ENCODE measurements at places on chromosomes 12 and 14.

- no peak for DNase-seq
These were observed 261.7 kb downstream of the ERC1 start for GRCh38 chr12:1252758-1253157.

GRCh38 chr12:95859344-95859816, 628 bp downstream of the SNRPF start:
- DNase-seq: no peak

GRCh38 chr14:77470224-77470870, 12.5 kb downstream of the AHSA1 start:
- DNase-seq: no peak

DNA sequence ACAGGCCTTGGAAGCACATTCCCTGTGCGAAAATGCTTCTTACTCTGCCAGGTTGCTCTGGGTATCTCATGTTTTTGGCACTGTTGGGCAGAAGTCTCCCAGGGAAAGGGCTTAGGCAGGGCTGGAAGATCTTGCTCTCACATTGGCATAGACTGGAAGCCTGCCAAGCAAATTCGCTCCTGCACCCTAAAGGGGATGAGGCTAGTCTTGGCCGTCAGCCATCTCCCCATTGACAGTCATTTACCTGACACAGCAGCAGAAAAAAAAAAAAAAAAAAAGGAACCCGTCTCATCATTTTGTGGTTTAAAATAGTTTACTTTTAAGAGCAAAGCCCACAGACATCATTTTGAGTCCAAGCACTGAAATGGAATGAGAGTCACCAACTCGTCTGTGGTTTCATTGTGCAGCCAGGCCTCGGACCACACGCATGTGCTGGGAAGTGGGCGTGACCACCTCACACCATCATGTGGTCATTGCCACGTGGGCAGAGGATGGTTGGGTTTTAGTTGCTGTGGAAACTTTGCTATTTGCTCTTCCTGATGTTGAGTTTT, 84.8 kb downstream of the NRXN3 start:
- no peak for DNase-seq

DNA sequence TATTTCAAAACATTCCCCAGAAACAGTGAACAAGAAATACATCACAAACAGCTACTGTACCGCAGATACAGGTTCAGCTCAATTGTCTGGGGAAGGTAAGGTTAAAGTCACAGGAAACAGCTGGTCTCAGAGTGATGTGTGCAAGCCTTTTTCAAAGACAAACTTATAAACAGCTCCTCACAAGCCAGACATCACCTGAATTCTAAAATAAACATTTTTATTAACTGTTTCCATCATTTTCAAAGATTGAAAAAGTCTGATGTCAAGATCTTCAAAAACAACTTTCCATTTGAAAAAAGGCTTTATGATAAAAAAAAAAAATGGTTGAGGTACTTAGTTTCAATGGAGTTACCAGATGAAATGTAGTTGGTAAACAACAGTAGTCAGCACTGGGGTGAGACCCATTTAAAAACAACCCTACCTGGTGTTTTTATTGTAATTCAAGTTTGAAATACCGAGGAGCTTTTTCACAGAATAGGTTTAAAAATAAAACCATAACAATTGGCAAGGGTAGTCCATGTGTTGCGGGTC, 4.0 kb downstream of the BTG1 start:
- DNase-seq: no peak

GRCh38 chr14:67045440-67045839, 143.8 kb upstream of the GARIN2 start:
- DNase-seq: no peak

- DNase-seq: no peak
These were observed 7.0 kb upstream of the NUAK1 start for GRCh38 chr12:106145539-106146447.

DNA sequence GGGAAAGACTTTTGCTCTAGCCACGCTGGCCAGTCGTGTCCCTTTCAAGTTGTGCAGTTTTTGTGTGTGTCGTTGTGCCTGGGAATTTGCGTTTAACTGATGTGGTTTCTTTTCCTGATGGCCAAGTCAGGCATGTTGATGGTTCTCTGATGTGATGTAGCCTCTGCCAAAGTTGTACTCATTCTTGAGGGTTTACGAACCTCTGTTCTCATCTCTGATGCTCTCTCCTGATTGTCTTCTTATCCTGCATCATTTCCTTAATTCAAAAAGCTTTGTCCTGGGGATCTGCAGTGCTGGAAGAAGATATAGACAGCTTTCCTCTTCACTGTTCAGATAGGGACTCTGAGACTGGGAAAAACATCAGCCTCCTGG, 25.4 kb downstream of the CD9 start:
- DNase-seq: no peak

- DNase-seq: no peak
These were observed 383.7 kb downstream of the ETNK1 start for GRCh38 chr12:23008623-23009022.

GRCh38 chr14:23284654-23285529, 1.0 kb downstream of the HOMEZ start:
- no peak for DNase-seq

DNA sequence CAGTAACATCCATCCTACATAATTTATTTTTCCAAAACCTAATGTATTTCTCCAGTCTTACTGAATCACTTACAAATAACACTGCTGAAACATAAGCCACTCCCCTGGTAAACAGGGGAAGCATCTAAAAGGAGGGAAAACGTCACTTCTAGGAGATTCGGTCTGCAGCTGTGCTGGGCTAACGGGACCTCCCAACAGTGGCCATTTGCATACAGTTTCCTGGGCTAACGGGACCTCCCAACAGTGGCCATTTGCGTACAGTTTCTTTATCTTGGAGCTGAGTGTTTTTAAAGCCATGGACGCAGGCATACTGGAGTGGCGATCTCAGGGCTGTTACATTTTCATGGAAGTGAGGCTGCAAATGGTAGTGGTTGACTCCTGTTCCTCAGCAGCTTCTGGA, 242.9 kb downstream of the TMEM132D start:
- no peak for DNase-seq

DNA sequence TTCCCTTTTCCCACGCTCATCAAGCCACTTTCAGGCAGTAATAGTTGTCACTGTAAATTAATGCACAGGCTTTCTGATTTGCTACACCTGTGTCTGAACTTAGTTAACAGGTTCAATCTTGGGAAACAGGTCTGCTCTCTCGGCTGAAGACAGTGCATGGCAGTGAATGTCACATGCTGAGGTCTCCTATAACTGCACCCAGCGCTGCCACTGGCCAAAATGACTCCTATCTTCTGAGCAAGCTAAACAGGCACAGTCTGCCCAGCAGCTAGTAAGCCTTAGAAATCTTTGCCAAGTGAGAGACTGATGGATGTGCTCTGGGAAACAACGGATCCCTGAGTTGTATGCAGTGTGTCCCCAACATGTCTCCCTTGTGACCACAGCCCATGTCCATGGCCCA, 25.2 kb upstream of the FOXN3 start:
- no peak for DNase-seq

DNA sequence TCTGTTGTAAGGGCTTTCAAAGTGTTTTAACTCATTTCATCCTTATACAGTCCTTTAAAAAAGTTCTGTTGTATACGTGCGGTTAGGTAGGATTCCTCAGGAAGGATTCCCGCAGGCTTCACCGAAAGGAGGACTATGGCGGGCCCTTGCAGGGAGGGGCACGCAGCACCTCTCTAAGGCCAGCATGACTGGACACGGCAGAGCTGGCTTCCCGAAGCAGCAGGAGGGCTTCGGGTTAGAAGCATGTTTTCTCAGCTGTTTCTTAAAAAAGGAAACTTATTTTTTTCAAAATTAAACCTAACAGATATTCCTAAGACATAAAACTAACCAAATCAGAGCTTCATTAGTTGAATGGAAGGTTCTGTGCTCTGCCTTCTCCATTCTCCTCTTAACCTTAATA, 21.3 kb downstream of the IQSEC3 start:
- no peak for DNase-seq

DNA sequence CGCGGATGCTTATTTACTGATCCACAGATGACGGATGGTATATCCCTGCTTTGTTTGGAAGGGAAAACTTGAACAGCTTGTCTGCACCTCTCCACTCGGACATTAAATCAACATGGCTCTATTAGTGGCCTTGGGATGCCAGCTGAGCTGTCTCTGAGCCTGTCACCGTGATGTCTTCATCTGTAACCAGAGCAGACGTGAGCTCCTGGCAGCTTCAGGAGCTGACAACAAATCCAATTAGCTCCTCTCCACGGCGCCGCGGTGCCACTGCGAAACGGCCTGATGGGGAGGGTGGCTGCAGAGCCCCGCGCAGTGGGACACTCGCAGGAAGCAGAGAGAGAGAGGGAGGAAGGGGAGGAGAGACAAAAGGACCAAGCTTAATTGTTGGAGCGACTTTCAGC, 112.3 kb downstream of the PAPOLA start:
- DNase-seq: no peak

DNA sequence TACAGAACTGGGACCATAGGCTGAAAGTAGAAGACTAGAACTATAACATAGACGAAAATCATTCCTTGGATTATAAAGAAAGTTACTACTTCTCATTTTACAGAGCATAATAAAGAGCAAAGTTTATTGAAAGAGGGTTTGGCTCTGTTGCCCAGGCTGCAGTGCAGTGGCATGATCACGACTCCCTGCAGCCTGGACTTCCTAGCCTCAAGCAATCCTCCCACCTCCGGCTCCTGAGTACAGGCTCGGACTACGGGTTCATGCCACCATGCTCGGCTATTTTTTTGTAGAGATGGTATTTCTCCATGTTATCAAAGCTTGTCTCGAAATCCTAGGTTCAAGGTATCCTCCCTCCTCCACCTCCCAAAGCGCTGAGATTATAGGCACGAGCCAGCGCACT, 190.1 kb upstream of the FOXG1 start:
- DNase-seq: no peak

GRCh38 chr12:16884056-16884455, 278.1 kb upstream of the LMO3 start:
- DNase-seq: no peak

DNA sequence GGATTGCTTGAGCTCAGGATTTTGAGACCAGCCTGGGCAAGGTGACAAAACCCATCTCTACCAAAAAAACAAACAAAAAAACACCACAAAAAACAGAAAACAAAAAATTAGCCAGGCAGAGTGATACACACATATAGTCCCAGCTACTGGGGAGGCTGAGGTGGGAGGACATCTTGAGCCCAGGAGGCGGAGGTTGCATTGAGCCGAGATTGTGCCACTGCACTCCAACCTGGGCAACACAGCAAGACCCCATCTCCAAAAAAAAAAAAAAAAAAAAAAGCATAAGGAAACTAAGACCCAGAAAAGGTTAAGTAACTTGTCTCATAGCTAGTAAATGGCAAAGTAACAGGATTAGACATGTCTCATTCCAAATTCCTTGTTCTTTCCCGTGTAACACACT, 56.3 kb upstream of the PSMA6 start:
- no peak for DNase-seq

- no peak for DNase-seq
These were observed 72.7 kb downstream of the MYRFL start for GRCh38 chr12:69897744-69898143.

DNA sequence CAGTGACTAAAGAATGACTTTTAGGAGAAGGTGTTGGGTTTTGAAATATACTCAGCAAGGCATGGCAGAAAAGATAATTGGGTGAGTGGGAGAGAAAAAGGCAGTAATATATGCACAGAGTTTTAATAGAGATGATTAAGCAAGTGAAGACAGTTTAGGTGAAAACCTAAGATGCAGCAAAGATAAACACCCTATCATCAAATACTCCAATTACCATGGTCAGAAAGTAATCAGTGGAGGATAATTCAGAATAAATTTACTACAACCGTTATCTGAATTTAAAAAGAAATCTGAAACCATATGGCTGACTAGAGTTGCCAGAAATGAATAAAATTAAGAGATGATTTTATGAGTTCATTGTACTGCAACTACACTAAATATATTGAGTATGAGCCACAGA, 26.8 kb downstream of the NAA30 start:
- no peak for DNase-seq
